CD4-positive, alpha-beta T cell treated with Interleukin-12 subunit alpha and Interleukin-12 subunit beta, for 1 hour (primary cell): ENCODE measurements at places on chromosomes 16 and 17.

- DNase-seq = no peak
Measured at GRCh38 chr16:50712560-50712898, 19.1 kb downstream of the NOD2 start.

DNA sequence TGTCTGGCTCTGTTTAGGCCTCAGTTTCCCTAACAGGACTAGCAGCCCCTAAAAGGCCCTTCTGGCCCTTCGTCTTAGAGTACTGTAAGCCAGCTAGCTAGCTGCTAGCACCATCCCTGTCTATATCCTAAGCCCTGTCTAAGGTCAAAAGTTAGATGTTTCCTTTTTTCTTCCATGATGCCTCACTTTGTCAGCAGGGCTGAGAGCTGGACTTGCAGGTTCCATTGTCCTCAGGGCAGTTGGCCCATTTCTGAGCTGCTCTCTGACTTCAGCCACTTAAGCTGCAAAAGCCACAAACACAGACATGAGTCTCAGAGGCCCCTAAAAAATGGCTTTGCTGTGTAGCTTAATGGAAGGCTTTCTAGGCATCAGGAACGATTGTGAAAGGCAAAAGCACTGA is 187.7 kb downstream of the CBLN1 start:
- DNase-seq = no peak

GRCh38 chr17:47852113-47852949 is 1.4 kb upstream of the SP6 start:
- DNase-seq = no peak

- no peak for DNase-seq
Measured at GRCh38 chr17:69047368-69048263, 13.1 kb downstream of the ABCA9 start.

DNA sequence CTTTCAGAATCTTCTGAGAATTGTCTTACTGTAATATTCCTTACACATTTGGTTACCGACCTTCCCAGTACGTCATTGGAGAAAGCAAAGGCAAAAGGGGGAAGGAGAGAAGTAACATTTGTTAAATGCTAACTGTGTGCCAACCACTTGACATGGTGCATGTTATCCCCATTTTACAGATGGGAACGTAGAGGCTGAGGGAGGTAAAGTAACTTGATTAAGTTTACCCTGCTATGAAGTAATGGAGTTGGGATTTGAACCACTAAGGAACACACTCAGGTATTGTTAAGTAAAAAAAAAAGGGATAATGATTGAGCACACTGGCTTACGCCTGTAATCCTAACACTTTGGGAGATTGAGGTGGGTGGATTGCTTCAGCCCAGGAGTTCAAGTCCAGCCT is 156.4 kb downstream of the PRKCA start:
- DNase-seq = no peak

GRCh38 chr16:22356930-22357634 is 17.3 kb downstream of the CDR2 start:
- DNase-seq = no peak

GRCh38 chr17:81923302-81924260 is 4.0 kb downstream of the MAFG start:
- peak; percentile 27 for DNase-seq

- no peak for DNase-seq
Measured at GRCh38 chr16:31920373-31920772, 46.8 kb downstream of the ZNF267 start.

DNA sequence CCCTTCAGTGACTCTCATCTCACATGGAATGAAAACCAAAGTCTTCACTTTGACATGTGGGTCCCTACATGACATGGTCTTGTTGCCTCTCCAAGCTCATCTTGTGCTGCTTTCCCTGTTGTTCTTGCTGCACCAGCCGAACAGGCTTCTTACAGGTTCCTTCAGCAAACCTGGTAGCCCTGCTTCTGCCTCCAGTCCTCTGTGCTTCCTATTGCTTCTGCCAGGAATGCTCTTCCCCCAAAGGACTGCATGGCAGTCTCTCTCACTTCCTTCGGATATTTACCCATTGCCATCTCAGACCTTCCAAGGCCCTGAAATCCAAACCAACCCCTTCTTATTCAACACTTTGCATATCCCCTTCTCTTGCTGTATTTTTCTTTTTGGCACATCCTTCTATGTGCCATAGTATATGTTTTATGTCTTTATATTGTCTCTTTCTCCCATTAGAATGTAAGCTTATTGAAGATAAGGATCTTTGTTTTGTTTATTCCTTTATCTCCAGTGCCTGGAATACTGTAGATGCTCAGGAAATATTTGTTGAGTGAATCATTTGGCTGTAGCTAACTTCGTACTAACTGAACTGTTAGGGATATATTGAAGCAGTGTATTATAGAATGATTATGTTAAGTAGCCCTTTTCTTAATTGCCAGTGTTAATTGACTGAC is 57.9 kb upstream of the SLC12A3 start:
- DNase-seq = no peak

DNA sequence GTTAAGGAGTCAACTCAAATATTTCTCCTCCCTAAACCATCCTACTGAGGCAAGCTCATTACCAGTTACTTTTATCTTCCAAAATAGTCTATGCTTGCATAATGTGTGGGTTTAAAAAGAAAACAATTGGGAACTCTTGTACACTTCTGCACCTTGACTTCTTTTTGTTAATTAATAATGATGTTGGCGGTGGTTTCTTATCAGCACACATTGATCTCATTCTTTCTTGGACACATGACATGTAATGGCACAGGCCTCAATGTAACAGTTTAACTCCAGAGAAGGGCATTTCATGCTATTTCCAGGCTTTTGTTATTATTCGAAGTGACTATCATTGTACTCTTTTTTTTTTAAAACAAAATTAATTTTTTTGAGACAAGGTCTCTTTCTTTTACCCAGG is 7.8 kb downstream of the PLCG2 start:
- no peak for DNase-seq

DNA sequence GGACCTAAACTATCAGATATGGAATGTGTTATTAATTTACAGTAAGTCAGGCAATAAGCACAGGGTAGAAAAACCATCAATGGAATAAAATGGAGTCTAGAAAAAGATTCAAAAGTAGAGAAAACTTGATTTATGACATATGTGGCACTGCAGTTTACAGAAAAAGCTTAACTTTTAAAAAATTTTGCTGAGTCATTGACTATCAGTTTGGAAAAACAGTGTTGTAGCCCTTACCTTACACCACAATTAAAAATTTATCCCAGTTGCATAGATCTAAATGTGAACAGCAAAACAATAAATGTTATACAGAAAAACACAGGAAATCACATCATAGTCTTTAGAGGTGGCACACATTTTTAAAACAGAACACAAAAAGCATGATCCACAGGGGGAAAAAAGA is 108.5 kb downstream of the USP22 start:
- no peak for DNase-seq

GRCh38 chr16:75593825-75594820 is 27.9 kb downstream of the GABARAPL2 start:
- DNase-seq = no peak

DNA sequence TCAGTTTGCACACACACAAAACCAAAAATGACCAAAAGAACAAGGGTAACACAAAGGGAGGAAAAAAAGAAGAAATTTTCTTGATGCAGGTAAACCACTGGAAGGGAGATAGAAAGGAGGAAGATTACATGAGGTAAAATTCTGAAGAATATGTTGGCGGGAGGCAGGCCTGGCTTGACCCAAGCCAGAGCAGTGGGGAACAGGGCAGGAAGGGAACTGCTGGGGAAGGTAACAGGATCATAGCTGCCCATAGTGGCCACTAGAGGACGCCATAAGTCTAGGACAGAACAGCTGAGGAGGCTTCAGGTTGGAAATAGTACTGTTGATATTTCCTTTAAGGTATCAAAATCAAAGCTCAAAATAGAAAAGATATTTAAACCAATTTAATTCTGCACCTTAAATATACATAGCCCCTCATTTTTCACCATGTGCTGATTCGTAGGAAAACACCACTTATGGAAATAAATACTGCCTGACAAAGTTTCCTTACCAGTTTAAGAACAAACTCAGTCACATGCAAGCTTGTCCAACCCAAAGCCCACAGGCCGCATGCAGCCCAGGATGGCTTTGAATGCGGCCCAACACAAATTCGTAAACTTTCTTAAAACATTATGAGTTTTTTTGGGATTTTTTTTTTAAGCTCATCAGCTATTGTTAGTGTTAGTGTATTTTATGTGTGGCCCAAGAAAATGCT is 15.5 kb downstream of the VPS35 start:
- DNase-seq = peak; percentile 62

DNA sequence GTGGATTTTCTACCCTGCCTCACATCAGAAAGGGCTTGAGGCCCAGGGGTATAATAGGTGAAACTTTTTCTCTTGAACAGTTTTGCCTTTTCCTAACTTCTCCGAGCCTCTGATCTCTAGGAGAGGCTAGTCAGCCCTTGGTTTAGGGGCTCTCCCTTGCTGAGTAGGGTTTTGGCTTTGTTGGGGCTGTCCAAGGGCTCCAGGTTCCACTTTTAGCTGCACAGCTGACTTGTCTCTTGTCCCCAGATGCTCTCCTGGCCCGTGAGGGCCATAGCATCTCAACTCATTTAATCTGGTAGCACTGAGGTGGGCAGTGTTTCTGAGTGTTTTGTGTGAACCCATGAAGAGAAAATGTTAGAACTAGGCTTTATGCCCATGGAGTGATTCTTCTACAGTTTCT is 103.9 kb downstream of the MSI2 start:
- DNase-seq = no peak

DNA sequence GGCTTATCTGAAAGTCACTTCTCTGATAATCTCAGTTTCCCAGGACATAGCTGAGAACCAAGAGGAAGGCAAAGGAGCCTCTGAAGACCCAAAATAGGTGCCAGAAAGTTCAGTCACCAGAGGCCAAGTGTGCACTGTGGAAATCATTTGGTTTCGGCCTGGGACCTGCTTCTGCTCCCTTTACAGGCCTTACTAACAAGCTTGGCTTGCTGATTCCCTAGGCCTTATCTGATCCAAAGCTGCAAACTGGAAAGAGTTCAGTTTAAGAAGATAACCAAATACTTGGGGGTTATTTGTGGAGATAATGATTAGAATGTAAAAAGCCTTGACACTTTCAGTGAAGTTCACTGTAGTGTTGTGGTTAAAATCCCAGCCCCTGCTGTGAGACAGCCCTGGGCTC is 17.0 kb downstream of the ITGA3 start:
- DNase-seq = no peak
